CD8-positive, alpha-beta T cell (primary cell): ENCODE measurements at places on chromosomes 6 and 20.

- DNase-seq, result no peak
Measured at GRCh38 chr6:18693881-18694280, 306.7 kb downstream of the RNF144B start.

GRCh38 chr6:131914234-131914633 is 36.9 kb downstream of the CCN2 start:
- DNase-seq, result no peak

DNA sequence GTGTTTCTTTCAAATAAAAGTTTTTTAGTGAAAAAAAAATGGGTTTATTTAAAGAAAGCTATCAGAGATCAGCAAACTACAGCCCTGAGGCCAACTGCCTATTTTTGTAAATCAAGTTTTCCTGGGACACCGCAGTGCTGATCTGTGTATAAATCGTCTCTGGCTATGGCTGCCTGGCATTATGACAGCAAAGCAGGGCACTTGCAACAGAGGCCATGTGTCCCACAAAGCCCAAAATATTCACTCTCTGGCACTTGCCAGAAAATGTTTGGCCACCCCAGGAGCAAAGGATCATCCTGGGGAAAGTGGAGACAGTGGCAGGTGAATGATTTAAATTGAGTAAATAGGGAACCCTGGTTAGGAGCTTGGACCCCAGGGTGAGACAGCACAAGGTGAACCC is 291.6 kb downstream of the PREX1 start:
- DNase-seq, result no peak

DNA sequence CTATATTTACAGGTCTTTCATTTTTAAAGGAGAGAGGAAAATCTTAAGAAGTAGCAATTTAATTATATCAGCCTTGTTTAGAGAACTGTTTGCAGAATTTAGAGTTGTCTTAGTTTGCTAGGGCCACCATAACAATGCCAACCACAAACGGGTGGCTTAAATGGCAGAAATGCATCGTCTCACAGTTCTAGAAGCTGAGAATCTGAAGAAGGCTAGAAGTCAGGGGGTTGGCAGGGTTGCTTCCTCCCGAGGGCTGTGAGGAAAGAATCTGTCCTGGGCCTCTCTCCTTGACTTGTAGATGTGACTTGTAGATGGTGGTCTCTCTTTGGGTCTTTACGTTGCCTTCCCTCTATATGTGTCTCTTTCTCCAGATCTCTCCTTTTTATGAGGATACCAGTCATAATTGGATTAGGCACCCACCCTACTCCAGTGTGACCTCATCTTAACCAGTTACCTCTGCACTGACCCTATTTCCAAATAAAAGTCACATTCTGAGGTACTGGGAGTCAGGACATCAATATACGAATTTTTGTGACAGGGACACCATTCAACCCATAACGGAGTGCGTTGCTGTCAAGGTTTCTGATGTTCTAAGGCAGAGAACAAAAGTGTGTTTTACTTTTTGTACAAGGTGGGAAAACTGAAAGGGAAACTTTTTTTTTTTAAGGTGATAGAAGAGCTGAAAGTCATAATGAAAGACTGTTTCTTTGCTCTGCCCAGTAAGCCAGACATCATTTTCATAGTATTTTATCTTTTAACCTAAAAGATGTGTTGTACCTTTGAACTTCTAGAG is 84.4 kb downstream of the SAMD3 start:
- DNase-seq, result no peak

- no peak for DNase-seq
Measured at GRCh38 chr6:21596949-21597682, 3.6 kb downstream of the SOX4 start.

GRCh38 chr20:23448167-23448566 is 4.5 kb downstream of the CST11 start:
- no peak for DNase-seq

DNA sequence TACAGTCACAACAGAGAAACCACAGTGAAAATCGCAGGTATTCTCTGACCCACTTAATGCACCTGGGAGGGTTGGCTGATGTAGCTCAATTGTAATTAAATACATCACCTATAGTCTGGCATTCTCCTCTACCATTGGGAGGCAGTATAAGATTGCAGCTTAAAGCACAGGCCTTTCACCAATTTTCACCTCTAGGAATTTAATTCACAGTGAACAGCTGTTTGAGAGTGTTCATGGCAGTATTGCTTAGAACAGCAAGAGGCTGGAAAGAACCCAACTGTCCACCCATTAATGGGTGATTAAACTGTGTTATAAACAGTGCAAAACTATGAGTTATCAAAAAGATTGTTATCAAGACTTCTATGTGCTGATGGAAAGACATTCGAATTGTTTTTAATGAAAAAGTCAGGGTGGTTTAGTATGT is 2.0 kb downstream of the EDEM2 start:
- no peak for DNase-seq

DNA sequence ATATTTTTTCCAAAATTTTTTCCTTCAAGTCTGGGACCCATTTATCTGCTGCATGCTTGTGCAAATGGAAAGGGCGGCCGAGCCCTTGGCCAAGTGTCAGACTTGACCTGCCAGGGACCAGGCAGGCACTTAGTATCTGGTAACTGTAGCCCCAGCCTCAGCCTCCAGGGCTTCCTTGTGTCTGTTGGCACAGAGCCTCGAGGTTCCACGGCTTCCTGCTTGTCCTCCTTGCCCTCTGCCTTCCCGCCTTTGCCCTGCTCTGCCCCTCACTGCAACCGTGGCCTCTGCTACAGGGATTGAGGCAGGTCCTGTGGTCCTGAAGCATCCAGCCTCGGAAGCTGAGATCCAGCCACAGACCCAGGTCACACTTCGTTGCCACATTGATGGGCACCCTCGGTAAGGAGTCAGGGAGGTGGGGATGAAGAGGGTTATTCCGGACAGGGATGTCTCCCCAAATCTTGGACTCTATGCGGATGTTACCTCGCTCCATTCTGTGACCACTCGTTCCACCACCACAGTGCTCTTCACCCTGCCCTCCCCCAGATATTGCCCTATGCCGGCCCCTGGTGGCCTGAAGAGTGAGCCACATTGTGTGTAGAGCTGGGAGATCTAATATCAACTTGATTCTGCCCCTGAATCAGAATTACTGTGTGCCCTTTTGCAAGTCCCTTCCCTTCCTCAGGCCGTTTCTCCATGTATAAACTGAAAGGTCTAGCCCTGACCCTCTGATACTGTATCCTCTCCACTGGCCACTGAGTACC is 41.5 kb upstream of the SRF start:
- no peak for DNase-seq

DNA sequence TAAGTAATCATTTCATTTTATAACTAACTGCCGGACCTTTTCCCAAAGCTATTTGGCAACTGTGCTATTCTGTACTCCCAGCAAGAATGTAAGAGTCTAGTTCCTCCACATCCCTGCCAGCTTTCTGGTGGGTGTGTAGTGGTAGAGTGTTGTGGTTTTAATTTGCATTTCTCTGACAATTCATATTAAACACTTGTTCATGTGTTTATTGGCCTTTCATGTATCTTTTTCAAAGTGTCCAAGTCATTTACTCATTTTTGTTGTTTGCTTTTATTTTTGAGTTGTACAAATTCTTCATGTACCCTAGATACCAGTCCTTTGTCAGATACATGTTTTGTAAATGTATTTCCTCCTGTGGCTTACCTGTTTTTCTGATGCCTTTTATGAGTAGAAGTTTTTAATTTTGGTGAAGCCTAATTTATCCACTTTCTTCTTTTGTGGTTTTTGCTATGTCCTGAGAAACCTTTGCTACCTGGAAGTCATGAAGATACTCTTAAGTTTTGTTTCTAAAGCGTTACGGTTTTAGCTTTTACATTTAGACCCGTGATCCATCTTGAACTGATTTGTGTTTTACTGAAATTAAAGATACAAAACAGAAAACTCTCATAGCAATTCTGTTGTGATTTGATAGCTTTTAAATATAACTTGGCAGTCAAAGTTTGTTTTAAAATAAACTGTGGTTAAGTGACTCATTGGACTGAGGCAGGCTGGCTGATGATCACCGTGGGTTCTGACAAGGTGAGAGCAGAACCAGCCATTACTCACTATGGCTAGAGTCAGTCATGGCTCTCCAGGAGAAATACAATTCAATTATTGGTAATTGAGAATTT is 8.0 kb downstream of the MYLIP start:
- no peak for DNase-seq

GRCh38 chr6:22747571-22747970 is 178.2 kb downstream of the HDGFL1 start:
- DNase-seq, result no peak

- no peak for DNase-seq
Measured at GRCh38 chr6:133587546-133588160, 301.3 kb upstream of the TCF21 start.

GRCh38 chr6:120785459-120786086 is 548.7 kb downstream of the TBC1D32 start:
- DNase-seq, result no peak

- no peak for DNase-seq
Measured at GRCh38 chr6:74606582-74607071, 599.2 kb downstream of the COL12A1 start.

GRCh38 chr6:11251553-11252360 is 19.3 kb upstream of the NEDD9 start:
- DNase-seq, result no peak

GRCh38 chr6:76472858-76473257 is 400.4 kb upstream of the IMPG1 start:
- DNase-seq, result no peak

- DNase-seq, result no peak
Measured at GRCh38 chr20:36180323-36180722, 25.8 kb downstream of the EPB41L1 start.

- DNase-seq, result no peak
Measured at GRCh38 chr20:49280463-49281058, 2.7 kb upstream of the ZNFX1 start.

DNA sequence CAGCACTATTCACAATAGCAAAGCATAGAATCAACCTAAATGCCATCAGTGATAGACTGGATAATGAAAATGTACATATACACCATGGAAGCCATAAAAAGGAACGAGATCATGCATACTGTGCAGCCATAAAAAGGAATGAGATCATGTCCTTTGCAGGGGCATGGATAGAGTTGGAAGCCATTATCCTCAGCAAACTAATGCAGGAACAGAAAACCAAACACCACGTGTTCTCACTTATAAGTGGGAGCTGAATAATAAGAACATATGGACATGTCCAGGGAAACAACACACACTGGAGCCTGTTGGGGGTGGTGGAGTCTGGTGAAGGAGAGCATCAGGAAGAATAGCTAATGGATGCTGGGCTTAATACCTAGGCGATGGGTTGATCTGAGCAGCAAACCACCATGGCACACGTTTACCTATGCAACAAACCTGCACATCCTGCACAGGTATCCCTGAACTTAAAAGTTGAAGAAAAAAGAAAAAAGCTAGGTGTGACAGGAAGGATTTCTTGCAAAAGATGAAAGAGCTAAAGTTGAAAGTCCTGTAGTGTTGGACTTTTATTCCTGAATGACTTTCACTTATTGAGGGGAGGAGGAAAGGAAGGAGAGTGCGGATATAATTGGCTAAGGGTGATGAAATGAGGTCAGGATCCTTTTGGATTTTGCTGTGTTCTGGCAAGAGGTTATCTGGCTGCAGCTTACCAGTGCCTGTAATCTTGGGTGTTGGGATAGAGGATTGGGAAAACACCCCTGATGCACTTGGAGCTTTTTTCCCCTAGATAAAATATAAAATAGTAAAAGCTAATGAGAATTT is 8.5 kb downstream of the TRMT11 start:
- no peak for DNase-seq

GRCh38 chr6:135983718-135984343 is 132.3 kb downstream of the PDE7B start:
- DNase-seq, result no peak

DNA sequence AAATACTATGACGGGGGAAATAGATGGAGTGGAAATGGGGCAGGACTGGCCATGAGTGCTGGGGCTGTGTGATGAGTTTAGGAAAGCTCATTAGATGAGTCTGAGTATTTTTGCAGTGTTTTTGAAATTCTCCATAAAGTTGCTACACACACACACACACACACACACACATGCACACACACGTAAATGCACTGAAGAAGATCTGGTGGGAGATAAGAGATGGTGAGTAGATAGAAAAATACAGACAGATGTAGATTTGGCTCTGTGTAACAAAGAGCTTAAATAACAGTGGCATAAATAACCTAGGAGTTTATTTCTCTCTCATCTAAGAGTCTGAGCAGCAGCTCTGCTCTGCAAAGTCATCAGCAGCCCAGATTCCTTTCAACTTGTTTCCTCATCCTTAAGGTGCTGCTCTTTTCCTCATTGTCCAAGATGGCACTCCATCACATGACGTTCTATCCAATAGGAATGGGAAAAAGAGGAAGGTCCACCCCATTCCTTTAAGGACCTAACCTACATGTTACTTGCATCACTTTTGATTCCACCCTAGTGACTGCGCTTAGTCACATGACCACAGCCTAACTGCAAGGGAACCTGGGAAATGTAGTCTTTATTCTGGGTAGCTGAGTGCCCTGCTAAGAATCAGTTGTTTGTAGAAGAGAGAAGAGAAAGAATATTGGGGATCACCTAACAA is 76.4 kb downstream of the EYA2 start:
- no peak for DNase-seq

DNA sequence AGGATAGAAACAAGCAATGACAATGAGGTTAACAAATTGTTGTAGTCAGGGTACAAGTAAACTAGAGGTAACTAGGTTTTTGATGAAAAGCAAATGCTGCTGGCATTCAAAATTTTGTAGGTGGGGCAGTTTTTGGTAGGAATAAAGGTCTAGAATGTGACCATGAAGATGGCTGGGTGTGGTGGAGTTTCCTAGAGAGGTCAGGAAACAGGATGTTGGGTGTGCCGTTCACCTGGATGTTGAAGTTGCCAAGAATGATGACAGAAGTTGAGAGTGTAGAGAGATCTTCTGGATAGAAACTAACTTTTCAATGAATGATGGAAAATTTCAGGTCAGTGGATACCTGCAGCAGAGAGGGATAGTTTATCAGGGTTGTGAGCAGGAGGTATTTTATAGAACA is 22.7 kb downstream of the MAPK14 start:
- no peak for DNase-seq

DNA sequence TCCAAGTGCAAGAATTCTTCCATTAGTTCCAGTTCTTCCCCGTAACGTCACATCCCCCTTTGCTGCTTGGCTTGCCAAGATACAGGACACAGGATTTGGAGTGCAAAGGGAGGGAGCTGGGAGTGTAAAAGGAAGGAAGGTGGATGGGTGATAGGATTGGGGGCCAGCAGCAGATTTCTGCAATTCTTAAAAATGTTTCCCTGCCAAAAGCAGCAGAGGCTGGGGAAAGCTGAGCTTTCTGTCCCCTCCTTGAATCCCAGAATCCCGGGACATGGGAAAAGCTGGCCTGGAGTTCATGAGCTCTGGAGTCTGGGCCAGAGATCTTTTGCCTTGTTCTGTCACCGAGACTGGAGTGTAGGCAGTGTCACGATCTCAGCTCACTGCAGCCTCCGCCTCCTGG is 60.0 kb upstream of the EPB41L1 start:
- no peak for DNase-seq

GRCh38 chr6:14699803-14700601 is 545.9 kb upstream of the JARID2 start:
- no peak for DNase-seq

GRCh38 chr6:90003941-90004340 is 109.7 kb downstream of the GJA10 start:
- no peak for DNase-seq

- no peak for DNase-seq
Measured at GRCh38 chr20:19602675-19603375, 155.2 kb upstream of the RIN2 start.

GRCh38 chr20:6014957-6015356 is 38.9 kb downstream of the LRRN4 start:
- no peak for DNase-seq
